ENCODE measurements at places on chromosomes 4 and X. TPM values are rescaled to one million over a fixed set of nuclear protein-coding genes. Genes with fewer than 3 reads are reported as not detected.

DNA sequence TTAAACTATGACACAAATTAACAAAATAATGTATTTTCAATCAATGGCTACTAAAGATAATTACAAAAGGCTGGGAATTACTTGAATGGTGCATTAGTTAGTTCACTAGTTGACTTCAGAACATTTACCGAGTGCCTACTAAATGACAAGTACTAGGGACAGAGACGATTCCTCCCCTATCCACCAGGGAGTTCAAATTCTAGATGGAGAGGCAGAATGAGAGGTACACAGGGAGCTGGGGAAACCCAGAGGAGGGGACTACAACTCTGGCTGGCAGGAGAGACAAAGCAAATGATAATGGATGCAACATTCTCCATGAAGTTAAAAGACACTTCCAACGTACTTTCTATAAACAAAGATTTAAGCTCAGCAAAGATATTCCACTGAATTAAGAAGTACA, 43.1 kb upstream of the MCF2 start:
- no peak for DNase-seq

DNA sequence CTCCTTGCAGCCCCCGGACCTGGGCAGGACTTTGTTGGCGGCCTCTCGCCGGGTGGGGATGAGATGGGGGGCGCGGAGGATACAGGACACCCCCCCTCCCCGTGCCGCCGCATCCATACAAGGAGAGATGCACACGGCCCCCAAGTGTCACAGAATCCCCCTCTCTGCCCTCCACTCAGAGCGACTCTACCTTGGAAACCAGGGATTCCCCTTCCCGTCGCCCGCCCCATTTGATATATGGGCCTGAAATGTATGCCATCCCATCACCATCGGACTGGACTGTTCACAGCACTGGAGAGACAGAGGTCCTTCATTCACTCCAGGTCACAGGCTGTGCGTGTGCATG, 426 bp downstream of the PORCN start:
- no peak for DNase-seq

GRCh38 chr4:137655302-137655701, 123.0 kb upstream of the PCDH18 start:
- no peak for DNase-seq

- DNase-seq: peak; percentile 91
These were observed 95.1 kb downstream of the AFAP1 start for GRCh38 chr4:7844594-7844991.

DNA sequence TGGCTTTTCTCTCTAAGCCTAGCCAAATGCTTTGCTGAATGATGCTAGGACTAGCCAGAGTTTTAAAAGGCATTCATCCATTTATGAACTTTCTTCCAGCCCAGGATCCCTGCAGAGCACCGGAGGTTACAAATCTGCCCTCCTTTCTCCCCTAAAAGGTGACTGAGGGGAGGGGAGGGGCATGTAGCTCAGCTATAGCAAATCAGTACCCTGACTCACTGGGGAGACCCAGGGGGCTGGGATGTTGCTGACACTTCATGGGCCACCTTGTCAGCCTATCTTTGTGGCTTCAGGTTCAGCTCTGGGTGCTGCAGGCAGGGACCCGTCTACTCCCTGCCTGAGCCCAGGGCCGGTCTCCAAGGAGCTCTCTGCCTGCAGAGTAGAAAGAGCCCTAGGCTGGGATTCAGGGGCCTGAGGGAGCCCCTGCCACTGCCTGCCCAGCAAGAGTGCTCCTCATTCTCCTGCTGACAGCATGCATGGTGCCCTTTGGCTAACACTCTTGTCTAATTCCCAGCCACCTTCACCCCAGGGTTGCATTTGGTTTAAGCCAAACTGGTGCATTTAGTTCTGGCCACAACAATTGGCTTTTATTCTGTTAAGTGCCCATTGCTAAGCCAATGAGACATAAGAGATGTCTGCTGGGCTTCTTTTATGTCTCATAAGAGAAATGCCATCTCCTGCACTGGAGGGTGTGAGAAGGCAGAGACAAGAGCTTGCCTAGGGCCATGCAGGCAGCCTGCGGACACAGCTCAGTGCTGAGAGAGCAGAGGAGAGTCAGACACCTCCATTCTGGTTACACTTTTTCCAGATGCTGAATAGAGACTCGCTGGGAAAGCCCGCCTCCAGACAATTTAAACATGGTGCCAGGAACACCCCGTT, 11.9 kb upstream of the UBA6 start:
- peak; percentile 15 for DNase-seq

DNA sequence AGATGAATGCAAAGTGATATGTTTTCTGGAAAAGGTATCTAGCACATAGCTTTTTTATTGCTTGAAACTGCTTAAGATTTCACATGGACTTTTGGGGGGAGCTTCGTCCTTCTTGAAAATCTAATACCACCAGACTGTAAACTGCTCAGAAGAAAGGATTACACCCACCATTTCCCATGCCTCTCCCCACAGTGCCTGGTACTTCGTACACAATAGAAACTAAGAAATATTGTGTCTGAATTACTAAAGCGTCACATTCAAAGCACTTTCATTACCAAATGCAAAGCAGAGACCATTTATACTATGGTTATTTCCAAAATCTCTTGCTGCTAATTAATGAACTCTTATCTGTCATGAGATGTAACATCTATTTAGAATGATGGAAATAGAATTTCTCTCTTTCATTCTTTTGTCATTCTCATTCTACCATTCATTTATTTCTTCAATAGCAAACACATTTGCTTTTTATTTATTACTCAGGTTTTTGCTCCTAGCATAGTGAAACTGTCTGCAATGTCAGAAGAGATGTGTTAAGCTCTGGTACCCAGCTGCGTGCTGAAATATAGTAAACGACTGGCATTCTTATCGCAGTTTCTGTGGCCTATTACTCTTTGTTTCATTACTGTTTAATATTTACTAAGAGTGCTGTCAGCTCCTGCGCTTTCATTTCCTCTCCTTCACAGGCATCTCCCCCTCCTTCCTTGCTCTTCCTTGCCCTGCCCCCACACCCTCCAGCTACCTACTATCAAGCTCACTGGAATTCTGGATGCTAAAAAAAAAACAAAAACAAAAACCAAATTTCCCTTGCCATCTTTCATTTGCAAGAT, 51.4 kb upstream of the RAPGEF2 start:
- DNase-seq: no peak

DNA sequence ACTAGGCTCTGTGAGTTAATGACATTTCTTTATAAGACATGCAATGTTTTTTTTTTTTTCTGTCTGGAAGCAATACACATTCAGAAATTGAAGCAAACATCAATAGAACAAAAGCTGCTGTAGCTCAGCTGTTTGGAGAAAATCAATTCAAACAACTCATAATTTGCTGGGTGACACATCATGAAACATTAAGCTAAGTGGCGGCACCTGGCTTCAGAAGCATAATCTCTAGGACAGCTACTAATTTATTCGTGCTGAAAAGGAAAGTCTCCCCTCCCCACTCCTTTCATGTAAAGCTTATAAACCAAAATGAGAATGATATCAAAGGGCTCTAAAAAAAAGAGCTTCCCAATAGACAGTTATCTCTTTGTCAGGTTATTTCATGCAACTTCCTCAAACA, 73.9 kb downstream of the LUZP4 start:
- DNase-seq: no peak

GRCh38 chr4:181477591-181477990, 765.6 kb upstream of the TENM3 start:
- no peak for DNase-seq

GRCh38 chr4:181173046-181173445, 1070.2 kb upstream of the TENM3 start:
- DNase-seq: no peak

DNA sequence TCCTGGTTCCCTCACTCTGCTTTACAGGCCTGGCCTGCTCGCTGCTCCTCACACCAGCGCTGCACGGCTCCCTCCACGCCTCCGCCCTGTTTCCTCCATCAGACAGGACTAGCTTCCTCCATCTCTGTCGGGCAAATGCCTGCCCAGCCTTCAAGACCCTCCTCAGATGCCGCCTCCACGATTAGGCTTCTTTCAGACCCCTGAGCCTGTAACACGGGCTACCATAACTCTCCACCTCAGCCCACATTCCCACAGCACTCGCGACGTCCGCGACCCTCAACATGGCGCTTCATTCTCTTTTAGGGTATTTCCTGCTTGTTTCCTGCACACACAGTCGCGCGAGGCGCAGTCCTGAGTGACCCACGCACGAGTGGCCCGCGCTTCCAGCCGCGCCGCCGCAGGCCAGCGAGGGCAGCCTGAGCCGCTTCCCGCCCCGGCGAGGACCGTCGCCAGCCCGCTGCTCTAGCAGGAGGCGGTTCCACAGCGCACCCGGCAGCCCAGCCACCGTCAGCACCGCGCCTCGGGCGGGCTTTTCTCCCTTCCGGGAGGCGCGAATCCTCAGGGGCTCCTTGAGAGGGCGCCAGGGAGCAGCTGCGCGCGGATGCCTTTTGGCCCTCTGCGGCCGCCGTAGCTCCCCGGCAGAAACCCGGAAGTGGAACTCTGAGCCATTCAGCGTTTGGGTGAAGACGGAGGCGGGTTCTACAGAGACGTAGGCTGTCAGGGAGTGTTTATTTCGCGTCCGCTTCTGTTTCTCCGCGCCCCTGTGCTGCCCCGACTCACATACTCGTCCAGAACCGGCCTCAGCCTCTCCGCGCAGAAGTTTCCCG, at the start of gene FRG1:
Gene FRG1 (plus strand): TSS at position 695 of the 827 bp plus-strand sequence. CDS start 138 bp downstream, outside the sequence.
- DNase-seq: peak; percentile 91

GRCh38 chr4:69025191-69025998, 70.9 kb upstream of the UGT2B7 start:
- DNase-seq: no peak

DNA sequence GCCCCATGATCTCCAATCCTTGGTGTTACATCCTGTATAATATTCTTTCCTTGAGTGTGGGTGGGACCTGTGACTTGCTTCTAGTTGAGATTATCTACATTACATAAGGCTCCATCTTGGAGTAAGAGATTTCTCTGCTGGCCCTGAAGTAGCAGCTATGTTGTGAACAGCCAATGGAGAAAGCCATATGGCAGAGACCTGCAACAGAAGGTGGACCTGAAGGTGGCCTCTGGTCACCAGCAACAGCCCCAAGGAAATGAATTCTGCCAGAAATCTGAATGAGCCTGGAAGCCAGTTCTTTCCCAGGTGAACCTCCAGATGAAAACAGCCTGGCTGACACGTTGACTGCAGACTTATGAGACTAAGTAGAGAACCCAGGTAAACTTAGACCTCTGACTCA, 2.3 kb upstream of the INTS6L start:
- no peak for DNase-seq

DNA sequence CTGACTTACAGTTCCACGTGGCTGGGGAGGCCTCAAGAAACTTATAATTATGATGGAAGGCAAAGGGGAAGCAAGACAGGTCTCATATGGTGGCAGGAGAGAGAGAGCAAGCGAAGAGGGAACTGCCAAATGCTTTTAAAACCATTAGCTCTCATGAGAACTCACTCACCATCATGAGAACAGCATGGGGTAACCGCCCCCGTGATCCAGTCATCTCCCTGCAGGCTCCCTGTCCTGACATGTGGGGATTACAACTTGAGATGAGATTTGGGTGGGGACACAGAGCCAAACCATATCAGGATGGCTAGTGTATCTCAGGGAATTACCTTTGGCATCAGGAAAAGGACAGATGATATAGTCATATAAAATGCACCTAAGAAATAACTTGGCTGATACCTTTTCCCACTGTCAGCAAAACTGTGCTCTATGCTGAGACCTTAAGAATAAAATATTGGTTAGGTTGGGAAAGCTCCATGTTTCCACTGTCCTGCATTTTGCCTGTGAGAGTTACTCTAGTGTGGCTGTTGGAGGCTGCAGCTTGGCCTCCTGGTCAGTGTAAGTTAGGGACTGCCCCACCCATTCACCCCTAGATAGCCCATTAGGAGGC, 110.3 kb downstream of the UCHL1 start:
- DNase-seq: no peak

- DNase-seq: no peak
These were observed 536.2 kb downstream of the MID1IP1 start for GRCh38 chrX:39337451-39337850.

- DNase-seq: no peak
These were observed 837.6 kb downstream of the PDHA2 start for GRCh38 chr4:96677499-96677898.

The GBA3 gene
- total RNA-seq: not detected

The HEPH gene
- 64.5 TPM for total RNA-seq

The KLKB1 gene
- not detected for total RNA-seq

The SAGE1 gene
- not detected for total RNA-seq

The PAGE4 gene
- not detected for total RNA-seq

The CSAG1 gene
- total RNA-seq: not detected

The TCP11X2 gene
- not detected for total RNA-seq

The POLN gene
- 4.1 TPM for total RNA-seq

Measured in osteoblast (primary cell).